D721Med (cell line): ENCODE measurements at places on chromosomes 13 and 19.

GRCh38 chr19:2111425-2111824, 14.7 kb downstream of the IZUMO4 start:
- no peak for DNase-seq

DNA sequence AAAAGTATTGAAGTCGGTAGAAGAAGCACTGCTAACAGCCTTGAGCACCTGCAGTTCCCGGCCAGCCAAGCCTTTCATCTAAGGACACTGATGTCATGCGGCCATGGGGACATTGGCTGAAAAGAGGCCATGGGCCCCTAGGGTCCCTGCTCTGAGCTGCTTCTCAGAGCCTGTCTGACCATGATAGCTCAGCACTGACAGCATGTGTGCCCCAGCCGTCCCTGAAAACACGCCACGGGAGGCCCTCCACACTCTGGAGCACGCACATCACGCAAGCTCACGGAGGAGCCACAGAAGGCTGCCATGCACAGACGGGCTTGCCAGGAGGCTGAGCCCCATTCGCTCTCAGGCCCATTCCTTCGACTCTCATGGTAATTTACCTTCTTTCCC, 51.8 kb downstream of the MLLT1 start:
- DNase-seq = no peak

GRCh38 chr19:4684312-4685095, 14.4 kb upstream of the MYDGF start:
- DNase-seq = no peak

DNA sequence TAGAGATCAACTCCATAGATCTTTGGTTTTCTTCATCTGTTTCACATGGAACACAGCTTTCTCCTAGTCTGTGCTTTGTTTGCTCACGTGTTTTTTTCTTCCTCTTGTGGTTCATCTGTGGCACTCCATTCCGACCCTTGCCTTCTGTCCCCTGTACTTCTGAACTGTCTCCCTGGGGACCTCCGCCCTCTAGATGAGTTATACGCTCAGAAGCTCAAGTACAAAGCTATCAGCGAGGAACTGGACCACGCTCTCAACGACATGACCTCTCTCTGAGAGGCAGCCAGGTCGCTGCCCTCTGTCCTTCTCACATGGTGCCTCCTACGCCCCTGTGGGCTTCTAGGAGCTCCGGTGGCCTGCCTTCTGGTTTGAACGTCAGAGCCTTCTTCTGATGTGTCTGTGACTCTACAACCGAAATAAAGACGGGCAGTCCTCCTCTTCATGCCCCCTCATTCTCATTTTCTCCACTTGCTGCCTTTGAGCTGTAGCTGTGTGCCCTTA, 16.6 kb upstream of the RAB8A start:
- DNase-seq = no peak

- no peak for DNase-seq
These were observed 4.6 kb upstream of the KBTBD6 start for GRCh38 chr13:41137241-41137640.

GRCh38 chr13:77952276-77952675, 33.6 kb upstream of the EDNRB start:
- no peak for DNase-seq

DNA sequence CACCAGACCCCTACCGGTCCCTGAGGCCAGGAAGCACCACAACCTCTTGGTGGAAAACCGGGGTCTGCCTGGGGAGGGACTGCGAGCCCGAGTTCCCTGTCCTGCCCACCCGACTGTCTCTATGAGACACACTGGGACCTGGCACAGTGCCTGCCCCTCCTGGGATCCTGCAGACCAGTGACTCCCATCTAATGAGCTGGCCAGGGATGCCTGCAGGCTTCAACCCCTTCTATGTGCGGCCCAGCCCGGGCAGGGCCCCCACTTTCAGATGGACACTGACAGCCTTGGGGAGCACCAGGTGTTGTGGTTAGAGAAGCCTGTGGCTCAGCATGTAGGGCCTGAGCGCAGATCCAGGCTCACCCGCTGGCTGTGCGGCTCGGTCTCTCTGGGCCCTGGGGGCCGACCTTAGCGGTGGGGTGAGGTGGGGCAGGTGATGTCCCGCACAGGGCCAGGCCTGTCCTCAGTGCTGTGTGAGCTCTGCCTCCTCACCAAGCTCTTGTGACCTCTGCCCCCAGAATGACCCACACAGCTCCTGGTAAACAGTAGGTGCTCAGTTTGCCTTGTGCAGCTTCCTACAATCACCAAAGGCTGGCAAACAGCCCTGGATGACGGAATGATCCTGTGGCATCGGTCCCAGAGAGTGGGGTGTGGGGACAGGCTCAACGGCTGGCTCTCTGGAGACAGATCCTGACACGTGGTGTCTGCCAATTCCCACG, 17.9 kb upstream of the CACTIN start:
- DNase-seq = no peak

- DNase-seq = no peak
These were observed 53.7 kb downstream of the RASA3 start for GRCh38 chr13:114078461-114079451.

DNA sequence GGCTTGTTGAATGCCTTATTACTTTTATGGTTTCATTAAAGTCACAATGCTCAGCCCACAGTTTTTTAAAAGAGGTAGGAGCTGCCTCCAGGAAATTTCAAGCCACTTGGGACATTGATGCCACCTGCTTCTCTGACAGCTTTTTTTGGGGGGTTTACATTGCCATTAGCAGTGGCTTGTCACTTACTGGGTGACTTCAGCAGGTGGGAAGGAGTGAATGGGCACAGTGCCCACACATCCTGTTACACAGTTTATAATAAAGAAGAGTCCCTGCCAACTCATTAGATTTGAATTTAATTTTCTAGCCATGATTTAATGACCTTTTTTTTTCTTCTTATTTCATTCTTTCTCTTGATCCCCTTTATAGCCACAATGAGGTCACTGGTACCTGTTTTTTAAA, 61.0 kb downstream of the NHLRC3 start:
- DNase-seq = no peak

DNA sequence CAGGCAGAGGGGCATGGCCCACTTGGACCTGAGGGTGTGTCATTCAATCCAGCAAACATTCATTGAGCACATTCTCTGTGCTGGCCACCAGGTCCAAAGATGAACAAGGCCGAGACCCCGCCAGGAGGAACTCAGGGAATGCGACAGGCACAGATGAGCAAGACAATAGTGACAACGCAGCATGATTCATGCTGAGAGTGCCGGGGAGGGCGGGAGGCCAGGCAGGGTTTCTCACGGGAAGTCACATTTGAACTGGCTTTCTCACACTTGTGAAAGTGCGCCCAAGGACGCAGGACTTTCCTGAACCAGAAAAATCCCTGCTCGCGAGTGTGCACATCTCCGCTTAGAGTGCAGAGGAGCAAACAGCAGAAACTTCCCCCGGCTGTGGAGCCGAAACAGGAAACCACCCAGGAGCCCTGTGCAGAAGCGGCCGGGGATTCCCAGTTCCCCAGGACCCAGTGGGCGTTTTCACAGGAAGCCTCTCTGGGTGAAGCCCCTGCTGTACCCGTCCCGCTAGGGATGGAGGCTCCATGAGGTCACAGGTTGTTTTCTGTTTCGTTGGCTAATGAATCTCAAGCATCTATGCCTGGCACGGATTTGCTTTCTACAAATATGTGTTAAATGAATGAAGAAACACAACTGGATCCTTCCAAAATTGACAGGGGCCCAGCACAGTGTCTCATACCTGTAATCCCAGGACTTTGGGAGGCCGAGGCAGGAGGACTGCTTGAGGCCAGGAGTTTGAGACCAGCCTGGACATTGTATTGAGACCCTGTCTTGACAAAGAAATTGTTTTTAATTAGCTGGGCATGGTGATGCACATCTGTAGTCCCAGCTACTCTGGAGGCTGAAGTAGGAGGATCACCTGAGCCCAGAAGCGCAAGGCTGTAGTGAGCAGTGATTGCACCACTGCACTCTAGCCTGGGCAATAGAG, 68.4 kb upstream of the TM9SF2 start:
- DNase-seq = no peak

DNA sequence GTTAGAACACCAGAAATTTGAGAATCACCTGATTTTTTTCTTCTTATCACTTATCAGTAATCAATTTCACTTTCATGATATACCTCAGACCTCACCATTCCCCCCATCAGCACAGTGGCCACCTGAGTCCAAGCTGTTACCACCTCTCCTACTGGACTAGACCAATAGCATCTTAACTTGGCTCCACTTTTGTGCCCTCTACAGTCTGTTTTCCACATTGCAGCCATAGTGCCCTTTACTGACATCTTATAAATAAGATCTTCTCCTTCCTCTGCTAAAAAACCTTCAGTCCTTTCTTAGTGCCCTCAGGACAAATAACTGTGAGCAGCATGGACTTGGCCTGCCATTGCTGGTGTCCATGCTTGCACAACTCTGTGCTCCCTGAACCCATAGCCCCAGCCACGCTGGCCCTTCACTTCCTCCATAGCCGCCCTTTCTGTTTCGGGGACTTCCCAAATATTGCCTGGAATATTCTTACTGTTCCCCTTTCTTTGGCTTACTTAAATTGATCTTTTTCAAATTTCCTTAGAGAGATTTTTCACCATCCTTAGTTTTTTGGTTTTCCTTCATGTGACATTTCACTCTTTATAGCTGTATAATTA, 380.8 kb downstream of the LMO7 start:
- DNase-seq = no peak

DNA sequence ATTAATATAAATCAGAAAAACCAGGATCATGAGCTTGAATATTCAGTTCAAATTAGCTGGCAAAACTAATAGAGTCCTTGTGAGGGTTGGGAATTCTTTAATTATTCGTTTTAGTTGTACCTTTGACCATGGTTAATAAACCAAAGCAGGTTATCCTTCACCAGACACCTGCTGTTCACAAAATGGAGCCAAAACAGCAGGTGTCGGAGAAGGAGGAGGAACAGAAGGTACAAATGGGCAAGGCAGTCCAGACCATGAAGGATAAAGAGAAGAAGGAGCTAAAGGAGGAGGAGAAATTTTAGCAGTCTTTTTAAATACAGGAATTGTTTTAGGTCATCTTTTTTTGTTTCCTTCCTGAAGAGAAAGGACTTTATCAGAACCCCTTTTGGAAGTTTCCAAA, 106.1 kb downstream of the NHLRC3 start:
- no peak for DNase-seq

- no peak for DNase-seq
These were observed 1.4 kb upstream of the USF2 start for GRCh38 chr19:35267353-35267817.

DNA sequence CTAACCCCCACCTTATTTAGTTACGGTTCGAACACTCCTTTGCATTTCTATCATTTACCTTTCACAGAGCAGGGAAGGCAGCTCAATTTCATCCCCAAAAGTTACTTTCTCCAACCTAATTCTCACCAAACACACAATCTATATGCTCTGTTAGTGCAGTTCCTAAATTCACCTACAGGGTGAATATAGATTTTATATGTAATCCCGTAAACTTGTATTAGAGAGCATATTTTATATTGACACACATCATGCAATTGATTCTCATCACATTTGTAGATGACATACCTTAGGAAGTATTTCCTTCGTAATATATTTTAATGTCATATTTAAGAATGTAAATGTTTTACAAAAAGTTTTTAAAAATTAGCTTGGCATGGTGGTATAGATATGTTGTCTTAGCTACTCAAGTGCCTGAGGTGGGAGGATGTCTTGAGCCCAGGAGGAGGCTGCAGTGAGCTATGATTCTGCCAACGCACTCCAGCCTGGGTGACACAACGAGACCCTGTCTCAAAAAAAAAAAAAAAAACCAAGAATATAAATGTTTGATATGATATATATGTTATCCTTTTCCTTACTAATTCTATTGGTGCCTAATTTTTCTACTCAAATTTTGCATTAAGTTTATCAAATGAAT, 57.3 kb upstream of the TNFRSF19 start:
- DNase-seq = no peak

DNA sequence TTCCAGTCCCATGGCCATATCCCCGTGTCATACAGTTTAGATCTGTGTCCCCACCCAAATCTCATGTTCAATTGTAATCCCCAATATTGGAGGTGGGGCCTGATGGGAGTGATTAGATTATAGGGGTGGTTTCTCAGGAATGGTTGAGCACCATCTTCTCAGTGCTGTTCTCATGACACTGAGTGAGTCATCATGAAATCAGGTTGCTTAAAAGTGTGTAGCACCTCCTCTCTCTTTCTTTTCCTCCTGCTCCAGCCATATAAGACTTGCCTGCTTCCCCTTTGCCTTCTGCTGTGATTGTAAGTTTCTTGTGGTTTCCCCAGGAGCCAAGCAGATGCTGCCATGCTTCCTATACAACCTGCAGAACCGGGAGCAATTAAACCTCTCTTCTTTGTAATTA, 197.8 kb downstream of the NALCN start:
- no peak for DNase-seq

GRCh38 chr19:4033028-4033956, 25.8 kb downstream of the PIAS4 start:
- no peak for DNase-seq

- no peak for DNase-seq
These were observed 1109.1 kb upstream of the MIR17HG start for GRCh38 chr13:90238413-90238812.

DNA sequence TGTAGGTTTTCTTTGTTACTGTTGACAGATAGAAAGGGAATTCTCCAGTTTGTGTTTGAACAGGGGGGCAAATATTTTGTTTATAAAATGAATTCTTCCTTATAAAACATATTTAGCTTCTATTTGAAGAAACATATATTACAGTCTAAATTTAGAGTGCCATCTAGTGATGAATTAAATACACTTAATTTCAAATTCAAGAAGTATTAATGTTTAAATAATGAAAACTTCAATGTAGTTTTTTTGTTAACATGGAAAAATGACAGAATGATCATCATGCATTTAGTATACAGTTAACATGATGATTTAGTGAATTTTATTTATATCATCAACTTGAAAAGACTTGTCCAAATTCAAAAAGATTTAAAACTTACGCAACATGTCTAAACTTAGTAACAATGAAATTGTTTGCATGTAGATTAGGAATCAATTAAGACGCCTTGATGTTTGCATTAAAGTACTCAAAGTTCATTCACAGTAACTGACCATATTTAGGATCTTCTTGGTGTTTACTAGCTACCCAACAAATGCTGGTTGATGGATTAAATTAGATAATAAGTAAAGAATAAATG, 765.9 kb upstream of the SLITRK1 start:
- DNase-seq = no peak

GRCh38 chr19:50252111-50252886, 48.9 kb downstream of the MYH14 start:
- DNase-seq = no peak

GRCh38 chr13:91627952-91628739, 229.7 kb downstream of the GPC5 start:
- no peak for DNase-seq

DNA sequence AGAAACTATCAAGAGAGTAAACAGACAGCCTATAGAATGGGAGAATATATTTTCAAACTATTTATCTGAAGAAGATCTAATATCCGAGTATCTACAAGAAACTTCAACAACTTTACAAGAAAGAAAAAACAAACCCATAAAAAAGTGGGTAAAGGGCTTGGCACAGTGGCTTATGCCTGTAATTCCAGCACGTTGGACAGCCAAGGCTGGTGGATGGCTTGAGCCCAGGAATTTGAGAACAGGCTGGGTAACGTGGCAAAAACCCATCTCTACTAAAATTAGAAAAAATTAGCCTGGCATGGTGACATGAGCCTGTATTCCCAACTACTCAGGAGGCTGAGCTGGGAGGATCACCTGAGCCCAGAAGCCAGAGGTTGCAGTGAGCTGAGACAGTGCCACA, 7.8 kb upstream of the LGALS16 start:
- no peak for DNase-seq

- DNase-seq = no peak
These were observed 116.5 kb upstream of the VSTM2B start for GRCh38 chr19:29409076-29409862.

GRCh38 chr19:48571378-48572162, 19.6 kb downstream of the SULT2B1 start:
- no peak for DNase-seq

GRCh38 chr19:2186071-2186846, 22.5 kb downstream of the DOT1L start:
- no peak for DNase-seq
